Right ventricle myocardium superior (tissue), 1 donor: ENCODE measurements at places on chromosomes 2 and 18. TPM values are rescaled to one million over a fixed set of nuclear protein-coding genes. Genes with fewer than 3 reads are reported as not detected.

Gene DYNAP
- total RNA-seq, result not detected

Gene POMC
- total RNA-seq, result 9.2 TPM

Gene IL1A
- not detected for total RNA-seq

Gene SYT4
- not detected for total RNA-seq

Gene TSPYL6
- not detected for total RNA-seq

Gene CD207
- not detected for total RNA-seq

Gene FN1
- total RNA-seq, result 77.7 TPM
